A549 treated with AZD2906 at 1 μM for 4 hours (cell line): ENCODE measurements at places on chromosomes 6 and 20. TPM values are rescaled to one million over a fixed set of nuclear protein-coding genes. Genes with fewer than 3 reads are reported as not detected.

Gene ZNF311
- 0.08 to 0.24 TPM (median 0.12 TPM) in 5 replicates for total RNA-seq

Gene COL19A1
- total RNA-seq, result not detected in 5 replicates

Gene PHACTR1
- total RNA-seq, result 0.11 TPM in 1 of 5 replicates, not detected in the others

Gene C6orf120
- 10.5 to 13.9 TPM (median 12.7 TPM) in 5 replicates for total RNA-seq

Gene SLC32A1
- total RNA-seq, result not detected in 5 replicates

Gene OR2H2
- not detected in 5 replicates for total RNA-seq
